ENCODE measurements at places on chromosomes 3 and 15.
A peak's percentile ranks its signal among the peaks of the same experiment; 100 is the strongest.

DNA sequence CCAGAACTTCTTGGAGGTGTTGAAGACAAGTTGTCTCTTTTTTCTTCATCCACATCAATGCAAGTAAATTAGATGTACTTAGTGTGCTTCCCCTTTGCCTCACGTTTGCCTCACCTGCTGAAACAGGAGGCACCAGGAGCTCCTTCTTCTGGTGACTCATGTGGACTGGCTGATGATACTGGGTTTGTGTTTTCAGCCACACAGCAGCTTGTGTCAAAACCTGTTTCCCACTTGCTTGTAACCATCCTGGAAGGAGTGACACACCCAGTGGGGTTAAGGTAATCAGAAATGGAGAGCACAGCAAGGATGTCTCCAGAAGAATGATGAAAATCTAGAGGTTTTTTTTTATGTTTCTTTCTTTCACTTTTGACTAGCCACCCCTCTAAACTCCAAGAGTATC, 143.3 kb upstream of the RBMS3 start:
- DNase-seq = peak; percentile 14

DNA sequence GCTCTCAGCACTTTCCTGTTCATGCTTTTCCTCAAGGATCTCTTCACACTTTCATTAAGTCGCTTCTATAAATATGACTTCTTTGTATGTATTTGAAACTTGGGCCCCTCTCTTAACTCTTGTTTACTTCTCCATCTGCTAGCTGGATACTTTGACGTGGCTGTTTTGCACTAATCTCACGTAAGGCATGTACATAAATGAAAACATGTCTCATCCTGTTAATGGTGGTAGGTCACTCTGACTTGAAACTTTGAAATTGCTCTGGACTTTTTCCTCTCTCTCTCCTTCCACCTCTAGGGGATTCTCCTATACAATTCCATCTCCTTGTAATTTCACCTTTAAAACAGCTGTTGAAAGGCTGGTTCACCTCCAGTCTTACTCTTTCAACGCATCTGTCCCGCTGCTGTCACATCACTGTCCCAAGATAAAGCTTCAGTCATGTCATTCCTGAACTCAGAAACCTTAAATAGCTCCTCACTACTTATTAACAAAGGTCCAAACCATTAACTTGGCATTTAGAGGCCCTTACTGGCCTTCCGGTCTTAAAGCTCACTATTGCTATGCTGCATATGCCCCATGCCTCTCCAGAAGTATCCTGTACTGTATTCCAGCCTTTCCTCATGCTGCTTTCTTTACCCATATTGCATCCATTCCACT, 1.2 kb downstream of the BLOC1S6 start:
- DNase-seq = no peak

DNA sequence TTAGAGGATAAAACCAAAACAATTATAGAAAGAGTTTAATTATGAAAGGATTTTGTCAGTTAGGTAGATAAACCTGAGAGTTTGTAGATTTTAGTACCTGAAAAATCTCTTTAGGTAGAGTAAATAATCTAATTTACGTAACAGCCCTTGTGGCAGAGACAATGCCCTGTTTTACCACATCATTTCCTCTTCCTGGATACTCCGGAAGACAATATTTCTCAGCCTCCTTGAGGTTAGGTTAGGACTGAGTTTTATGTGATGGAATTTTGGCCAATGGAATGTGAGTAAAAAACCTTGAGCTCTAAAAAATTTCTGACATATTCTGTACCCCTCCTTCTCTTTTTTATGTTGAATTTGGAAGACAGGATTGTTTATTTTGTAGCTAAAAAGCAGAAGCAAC, 50.7 kb upstream of the TPRG1 start:
- no peak for DNase-seq

DNA sequence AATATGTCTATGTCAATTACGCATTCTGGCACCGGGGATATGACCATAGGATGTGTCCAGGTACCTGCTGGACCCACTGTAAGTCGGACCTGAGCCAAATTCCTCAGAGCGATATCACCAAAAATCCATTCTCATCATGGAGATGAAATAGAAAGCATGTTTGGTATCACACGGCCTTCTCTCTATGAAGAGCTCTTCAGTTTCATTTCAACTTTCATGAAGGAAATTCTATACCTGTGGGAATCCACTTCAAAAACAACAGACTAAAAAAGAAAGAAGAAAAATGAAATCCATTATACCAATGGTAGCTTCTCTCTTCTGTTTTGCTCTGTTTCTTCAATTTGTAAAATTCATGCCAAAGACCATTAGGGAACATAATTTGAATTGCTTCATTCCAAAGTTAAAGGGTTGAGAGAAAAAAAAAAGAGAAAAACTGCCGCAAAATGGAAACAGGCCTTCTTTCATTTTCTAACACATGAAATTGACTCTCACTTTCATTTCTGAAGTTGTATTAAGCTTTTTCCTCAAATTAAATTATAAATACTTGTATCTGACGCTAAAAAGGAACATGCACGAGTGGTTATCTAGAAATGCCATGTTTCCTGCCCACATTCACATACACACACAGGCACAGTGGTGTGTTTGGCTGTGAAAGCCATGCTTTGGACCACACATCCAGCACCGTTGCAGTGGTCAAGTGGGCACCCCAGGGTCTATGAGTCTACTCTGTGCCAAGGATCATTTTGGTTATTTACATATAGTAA, 46.9 kb upstream of the DIPK2A start:
- DNase-seq = no peak

- DNase-seq = no peak
These were observed 13.0 kb upstream of the TF start for GRCh38 chr3:133733226-133733625.

GRCh38 chr3:108008931-108009639, 81.7 kb downstream of the CD47 start:
- no peak for DNase-seq
